Activated CD4-positive, alpha-beta T cell treated with anti-CD3 and anti-CD28 coated beads, Interleukin-2, amount 50 U/mL, for 24 hours (primary cell): ENCODE measurements at places on chromosomes 16 and 17.

DNA sequence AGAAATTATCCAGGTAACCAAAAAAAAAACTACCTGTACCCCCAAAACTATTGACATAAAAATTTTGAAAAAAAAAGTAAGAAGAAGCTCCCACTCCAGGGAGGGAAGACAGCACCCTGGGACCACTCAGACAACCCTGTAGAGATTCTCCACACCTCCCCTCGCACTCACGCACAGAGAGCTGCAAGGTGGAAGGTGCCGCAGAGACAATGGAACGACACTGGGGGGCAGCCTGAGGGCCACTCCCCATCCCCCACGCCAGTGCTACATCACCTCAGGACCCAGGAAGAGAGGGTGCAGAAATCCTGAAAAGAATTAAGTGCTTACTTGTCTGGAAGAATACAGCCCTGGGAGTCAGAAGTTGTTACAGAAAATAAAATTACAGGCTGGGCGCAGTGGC lies 5.2 kb upstream of the CD79B start:
- no peak for DNase-seq

- DNase-seq: no peak
These were observed 39.5 kb downstream of the VMP1 start for GRCh38 chr17:59746849-59747445.

DNA sequence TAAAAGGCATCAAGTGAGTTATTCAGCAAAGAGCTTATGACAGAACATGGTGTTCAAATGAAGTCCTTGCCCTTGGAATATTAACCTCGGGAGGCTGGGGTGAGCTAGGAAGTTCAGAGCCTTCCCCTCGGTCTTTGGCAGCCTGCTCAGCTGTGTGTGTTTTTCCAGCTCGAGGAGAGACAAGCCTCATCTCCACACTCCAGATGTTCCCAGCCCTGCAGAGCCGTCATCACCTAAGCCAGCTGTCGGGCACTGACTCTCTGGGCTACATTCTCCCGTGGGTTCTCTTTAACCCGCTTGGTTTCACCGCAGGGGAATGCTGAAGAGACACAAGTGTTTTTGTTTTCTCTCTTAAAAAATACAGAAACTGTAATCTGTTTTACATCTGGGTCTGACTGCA lies 47.1 kb downstream of the IRX3 start:
- no peak for DNase-seq

GRCh38 chr17:57995076-57995956 lies 7.3 kb upstream of the VEZF1 start:
- peak; percentile 61 for DNase-seq

- DNase-seq: no peak
These were observed 227.4 kb upstream of the GSE1 start for GRCh38 chr16:85385463-85386331.

DNA sequence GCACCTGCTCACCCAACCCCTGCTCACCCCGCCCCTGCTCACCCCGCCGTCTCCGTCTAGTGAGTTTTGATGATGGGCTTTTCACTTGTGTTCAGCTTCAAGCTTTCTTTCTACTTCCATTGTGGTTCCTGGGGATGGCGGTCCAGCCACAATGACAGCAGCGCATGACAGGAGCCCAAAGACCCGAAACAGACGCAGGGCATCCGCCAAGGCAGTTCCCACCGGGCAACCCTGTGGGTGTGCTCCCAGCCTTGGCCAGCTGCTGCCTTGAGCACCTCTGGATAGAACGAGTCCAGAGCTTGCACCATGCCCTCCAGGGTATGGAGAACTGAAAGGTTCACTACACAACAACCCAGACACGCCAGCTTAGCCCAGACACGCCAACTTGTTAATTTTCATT lies 92.9 kb upstream of the CHMP6 start:
- no peak for DNase-seq

- no peak for DNase-seq
These were observed 16.5 kb upstream of the NUDT16L1 start for GRCh38 chr16:4676831-4677230.

DNA sequence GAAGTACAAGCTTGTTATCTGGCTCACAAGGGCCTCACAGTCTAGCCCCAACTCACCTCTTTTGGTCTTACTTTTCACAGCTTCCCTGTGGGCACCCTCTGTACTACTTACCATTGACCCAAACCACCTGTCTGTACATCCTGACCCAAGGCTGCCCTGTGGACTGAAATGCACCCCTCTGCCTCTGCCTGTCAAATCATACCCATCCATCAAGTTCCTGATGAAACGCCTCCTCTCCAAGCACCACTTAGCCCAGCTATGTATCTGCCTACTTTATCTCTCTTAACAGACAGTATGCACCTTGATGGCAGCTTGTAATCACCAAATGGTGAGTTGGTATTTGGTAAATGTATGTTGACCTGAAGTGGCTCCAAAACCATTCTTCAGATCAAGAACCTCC lies 7.5 kb upstream of the MAP3K14 start:
- no peak for DNase-seq
